ENCODE measurements at places on chromosomes 3 and 15.

DNA sequence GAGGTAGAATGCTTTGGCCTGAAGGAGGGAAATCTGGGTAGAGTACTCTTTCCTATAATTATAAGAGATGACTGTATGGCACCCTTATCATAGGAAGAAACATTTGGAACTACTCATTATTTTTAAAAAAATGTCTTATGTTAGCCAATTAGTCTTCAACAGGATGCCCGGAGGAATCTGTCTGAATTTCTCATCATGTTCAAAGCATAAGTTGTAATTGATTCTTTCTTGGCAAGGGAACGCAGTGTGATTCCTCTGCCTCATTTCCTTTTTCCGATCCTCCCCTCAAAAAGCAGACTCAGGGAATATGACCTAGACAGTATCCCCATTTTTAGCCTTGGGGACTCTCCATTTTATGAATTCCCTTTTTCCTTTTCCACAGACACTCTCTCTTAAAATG lies 165.1 kb downstream of the IL5RA start:
- no peak for DNase-seq

DNA sequence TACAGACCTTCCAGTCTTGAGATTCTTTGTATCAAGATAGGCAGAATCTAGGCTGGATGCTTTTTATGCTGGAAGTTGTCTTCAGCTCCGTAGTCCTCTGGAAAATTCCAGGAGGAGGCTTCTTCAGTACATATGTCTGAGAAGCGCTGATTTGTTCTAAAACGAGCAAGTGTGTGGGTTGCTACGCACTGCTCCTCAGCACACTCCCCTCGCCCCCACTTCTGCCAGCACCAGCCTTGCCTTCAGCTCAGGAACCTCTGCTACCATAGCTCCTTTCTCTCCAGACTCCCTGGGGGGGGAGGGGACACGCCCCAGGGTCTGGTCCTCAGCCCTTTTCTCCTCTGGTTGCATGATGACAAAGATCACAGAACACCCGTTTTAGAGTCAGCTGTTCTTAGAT lies 75.5 kb upstream of the TRA2B start:
- DNase-seq: no peak

GRCh38 chr15:38024293-38025091 lies 90.1 kb downstream of the TMCO5A start:
- DNase-seq: no peak

GRCh38 chr3:158430968-158431367 lies 140.0 kb upstream of the MLF1 start:
- DNase-seq: no peak

- no peak for DNase-seq
These were observed 140.7 kb upstream of the MEF2A start for GRCh38 chr15:99424978-99425656.

- no peak for DNase-seq
These were observed 297.2 kb upstream of the CRBN start for GRCh38 chr3:3476669-3477068.

GRCh38 chr3:53806182-53807116 lies 39.8 kb downstream of the CHDH start:
- DNase-seq: no peak

DNA sequence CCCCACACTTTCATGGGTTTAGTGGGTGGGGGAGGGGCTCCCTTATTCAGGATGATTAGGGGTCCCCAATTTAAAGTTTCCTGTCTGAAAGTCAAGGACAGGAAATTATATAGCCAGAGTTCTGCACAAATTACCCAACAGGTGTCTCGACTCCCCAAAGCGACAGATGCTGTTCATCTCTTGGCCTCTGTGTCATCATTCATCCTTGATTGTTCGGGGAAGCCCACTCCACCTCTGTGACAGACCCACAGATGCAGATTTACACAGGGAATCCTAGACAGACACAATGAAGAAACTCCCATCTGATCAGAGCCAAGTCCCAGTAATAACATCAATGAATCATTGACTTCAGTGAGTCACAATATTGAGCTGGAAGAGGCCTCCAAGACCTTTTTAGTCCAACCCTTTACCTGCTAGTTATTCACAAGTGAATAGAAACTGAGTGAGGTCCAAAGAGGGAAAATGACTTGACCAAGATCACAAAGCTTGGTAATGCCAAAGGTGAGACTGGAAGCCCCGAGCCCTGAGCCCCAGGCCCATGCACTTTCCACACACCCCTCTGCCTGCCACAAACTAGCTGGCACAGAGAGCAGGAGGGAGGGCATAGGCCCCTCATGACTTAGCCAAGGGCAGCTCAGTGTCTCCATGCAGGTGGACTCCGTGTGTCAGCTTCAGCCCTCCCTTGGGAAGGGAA lies 7.9 kb upstream of the SRP14 start:
- no peak for DNase-seq

- DNase-seq: no peak
These were observed 11.5 kb downstream of the ARHGEF3 start for GRCh38 chr3:56790016-56790821.

Measured in NCI-H524 (cell line).